ENCODE measurements at places on chromosomes 11 and 22.

GRCh38 chr22:38114484-38115398, 4.3 kb upstream of the BAIAP2L2 start:
- DNase-seq, result peak; percentile 72

GRCh38 chr11:62217191-62217748, 8.8 kb downstream of the SCGB2A1 start:
- no peak for DNase-seq

- DNase-seq, result no peak
Observed at GRCh38 chr11:21529187-21529586, 663.7 kb upstream of the ANO5 start.

GRCh38 chr11:82738091-82738490, 4.4 kb upstream of the FAM181B start:
- DNase-seq, result no peak

GRCh38 chr11:23897453-23898286, 599.2 kb upstream of the LUZP2 start:
- no peak for DNase-seq

DNA sequence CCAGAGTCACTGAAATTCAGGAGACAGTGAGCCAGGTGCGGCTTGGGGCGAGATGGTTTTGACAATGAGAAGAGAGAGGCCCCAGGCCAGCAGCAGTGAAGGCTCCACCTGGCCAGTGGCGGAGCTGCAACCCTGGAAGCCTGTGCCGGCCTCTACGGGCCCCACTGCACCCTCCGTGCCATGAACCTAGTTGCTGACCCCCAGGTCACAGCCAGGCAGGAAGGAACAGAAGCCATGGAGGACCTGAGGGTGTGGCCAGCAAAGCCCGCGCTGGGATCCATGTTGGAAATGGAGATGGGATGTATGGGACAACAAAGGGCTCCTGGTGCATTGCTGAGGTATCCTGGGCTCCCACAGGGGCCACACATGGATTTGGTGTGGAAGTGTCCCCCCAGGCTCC, 1528.5 kb downstream of the BRD1 start:
- DNase-seq, result no peak

DNA sequence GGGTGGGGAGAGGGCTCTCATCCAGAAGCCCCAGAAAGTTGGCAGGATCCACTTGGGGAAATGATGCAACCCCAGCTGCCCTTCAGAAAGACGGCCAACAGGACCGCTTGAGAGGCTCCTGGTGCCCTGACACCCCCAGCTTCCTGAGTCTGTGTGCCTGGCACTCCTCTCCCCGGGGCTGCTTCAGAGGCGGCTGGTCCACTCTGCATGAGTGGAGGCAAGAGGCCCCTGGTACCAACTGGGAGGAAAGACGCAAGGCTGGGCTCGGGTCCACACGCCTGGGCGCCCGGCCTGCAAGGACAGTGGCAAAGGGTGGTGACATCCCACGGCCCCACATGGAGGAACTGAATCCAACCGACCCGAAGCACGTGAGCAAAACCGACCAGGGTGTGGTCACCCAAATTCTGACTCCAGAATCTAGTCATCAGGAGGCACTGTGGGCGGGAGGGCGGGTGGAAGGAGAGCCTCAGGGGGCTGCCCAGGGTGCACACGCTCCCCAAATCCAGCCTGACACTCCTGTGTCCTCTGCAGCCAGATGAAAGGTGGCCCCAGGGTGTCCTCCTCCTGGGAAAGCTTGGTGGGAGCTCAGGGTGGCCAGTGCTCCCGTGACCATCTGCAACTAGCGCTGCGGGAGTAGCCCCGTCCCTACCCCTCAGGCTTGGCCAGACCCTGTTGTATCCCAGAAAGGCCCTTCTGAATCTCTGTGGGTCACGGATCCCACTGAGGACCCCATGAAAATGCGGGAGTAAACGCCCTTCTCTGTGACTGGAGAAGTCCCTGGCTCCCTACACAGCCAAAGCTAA, 3.7 kb downstream of the RNH1 start:
- DNase-seq, result no peak

DNA sequence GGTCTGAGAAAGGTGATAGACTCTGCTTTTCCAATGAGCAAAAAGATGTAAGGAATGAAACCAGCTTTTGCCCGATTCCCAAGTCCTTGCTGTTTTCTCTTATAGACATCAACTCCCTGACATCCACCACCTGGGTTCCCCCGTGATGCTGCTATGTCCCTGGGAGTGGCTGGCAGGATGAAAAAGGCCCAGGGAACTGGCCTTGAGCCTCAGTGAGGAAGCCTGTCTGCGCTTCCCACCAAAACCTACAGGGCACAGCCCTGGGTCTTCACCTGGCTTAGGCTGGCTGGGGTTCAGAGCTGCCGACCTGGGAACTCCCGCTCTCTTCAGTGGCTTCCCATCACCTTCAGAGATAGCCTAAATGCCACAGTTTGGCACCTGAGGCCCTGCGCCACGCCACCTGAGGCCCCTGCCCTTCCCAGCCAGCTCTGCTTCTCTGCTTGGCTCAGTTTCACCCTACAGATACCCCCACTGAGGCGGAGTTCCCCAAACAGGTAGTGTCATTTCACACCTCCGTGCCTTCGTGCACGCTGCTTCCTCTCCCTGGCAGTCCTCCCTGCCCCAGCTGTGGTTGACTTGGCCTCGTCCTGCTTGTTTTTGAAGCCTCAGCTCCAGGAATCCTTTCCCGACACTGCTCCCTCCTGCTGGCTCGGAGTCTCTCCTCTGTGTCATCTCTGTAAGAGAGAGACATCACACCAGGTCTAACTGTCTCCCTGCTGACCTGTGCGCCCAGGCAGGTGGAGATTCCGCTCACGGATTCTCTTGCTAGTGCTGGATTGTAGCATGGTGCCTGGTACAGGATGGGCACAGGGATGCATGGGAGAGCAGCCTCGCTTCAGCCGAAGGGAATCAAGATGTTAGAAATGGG, 10.7 kb downstream of the SLC37A2 start:
- no peak for DNase-seq

- no peak for DNase-seq
Observed at GRCh38 chr11:6400431-6401345, 10.4 kb downstream of the SMPD1 start.

DNA sequence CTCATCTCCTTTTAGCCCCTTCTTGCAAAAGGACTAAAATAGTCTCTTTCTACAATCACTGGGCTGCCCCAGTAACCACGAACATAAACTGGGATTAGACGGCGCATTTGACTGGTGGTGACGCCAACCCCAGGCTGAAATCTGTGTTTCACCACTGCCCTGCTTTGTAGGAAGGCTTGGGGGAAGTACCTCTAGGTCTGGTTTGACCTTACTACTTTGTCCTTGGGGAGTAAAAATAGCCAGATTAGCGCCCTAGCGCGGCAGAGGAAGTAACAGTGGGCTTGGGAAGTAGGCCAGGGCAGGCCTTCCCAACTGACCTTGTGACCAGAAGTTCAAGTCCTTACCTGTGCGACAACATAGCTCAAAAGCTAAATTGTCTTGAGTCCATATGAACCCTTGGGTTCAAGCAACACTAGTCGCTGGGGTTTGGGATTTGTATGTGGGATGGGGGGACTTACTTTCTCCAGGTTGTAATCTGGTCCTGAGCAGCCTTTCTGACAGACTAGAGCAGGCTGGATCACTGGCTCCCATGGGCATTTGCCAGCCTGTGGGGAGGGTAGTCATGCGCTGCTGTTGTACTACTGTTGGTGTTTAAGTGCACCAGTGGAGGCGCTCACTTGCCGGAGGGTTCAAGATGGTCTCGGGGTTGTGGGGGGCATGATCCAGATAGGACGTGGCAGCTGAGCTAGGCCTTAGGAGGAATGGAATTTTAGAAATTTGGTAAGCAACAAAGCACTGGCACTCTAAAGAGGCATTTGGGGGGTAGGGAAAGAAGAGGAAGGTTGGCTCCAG, 953 bp upstream of the PACS1 start:
- peak; percentile 29 for DNase-seq

DNA sequence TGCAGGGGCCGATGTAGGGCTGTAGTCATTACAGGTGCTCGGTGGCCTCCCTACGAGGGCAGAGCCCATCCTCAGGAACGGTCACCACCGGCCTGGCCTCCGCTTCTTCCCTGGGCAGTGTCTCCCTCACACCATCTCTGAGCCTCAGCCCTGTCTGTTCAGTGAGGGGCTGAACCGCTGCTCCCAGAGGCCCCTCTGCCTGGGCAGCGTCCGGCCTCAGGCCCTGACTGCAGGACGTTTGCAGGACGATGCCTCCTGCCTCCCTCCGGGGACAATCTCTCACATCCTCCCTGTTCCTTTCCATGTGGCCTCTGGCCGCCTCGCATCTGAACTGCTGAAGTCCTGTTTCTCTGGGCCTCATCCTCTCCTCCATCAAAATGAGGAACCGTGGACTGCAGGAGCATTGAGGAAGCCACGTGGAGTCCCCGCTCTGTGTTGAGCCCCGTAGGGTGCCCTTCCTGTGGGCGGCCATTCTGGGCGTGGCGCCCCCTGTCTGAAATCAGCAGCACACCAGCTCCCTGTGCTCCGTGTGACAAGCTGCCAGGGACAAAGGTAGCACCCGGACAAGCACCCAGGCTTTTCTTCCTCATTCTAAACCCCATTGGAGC, 933.5 kb downstream of the BRD1 start:
- DNase-seq, result no peak

DNA sequence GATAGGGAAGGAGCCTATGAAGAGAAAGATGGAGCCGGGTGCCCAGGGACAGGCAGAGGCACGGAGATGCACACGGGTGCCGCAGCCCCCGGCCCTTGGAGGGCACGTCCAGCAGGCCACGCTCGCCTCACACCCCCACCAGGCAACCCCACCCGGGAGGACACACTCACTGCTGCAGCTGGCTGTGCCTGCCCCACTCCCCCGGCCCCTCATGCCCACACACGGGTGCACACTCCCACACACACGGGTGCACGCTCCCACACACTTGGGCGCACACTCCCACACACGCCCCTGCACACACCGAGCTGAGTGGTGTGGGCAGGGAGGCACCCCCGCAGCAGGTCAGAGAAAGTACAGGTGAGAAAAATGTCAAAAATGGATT, 1.1 kb downstream of the MOB2 start:
- no peak for DNase-seq

- no peak for DNase-seq
Observed at GRCh38 chr11:96246718-96247552, 96.1 kb downstream of the MAML2 start.

GRCh38 chr11:131495423-131495822, 125.0 kb downstream of the NTM start:
- DNase-seq, result no peak

GRCh38 chr11:120198787-120199469, 11.9 kb upstream of the OAF start:
- DNase-seq, result no peak

DNA sequence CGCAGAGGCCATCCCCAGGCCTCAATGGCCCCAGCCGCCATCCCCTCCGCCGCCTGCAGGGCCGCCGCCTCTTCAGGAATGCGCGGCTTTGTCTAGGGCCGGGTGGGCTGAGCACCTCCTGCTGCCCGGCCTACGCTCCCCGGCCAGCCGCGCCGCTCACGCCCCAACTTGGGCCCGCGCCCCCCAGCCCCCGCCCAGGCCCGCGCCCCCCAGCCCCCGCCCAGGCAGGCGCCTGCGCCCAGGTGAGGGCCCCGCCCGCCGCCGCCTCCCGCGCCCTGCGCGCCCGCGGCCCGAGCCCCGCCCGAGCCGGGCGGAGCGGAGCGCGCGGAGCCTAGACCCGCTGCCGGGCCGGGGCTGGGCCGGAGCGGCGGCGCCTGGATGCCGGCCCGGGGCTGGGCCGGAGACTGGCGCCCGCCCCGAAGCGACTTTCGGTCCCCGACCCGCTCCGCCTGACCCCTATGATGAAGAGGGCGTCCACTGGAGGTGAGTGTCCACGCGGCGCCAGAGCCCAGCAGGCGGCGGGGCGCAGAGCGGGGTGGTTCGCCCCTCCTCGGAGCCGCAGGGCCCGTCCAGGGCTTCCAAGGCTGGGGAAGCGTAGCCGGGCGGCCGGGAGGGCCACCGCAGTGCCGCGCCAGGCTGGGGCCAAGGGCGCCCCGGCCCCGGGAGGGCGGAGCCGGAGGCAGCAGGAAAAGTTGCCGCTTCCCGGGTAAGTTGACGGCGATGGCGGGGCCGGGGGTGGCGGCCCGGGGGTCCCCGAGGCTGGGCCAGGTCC, 34.3 kb upstream of the PRODH start:
- DNase-seq, result no peak

DNA sequence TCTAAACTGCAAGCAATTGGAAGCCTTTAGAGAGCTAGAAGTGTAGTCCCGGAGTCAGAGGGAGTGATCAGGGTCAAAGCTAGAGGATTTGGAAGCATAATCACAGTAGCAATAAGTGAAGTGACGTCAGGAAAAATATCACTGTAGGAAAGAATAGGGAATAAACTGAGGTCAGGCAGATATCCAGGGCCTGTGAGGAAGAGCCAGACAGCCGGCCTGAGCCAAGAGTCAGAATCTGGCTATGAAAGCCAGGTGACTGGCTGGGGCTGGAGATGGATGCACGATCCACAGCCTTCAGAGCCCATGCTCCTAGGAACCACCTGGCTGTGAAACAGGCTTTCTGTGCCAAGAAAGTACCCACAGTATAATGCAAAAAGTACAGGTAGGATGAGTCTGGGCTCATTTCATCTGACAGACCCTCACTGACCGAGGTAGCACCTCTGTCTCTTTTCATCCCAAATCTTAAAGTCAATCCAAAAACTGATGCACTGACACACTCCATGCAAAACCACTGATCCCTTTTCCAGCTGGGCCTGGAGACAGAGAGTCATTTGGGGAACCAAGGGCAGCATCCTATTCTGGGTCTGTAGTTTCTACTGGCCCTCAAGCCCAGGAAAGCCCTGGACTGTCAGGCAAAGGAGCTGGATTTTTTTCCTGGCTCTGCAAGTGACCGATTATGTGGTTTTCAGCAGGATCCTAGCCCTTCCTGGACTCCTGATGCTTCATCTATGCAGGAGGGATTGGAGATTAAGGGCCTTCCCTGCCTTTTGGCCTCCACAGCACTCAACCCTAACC, 21.3 kb downstream of the TRIM66 start:
- no peak for DNase-seq

GRCh38 chr11:126190792-126191191, 20.7 kb downstream of the RPUSD4 start:
- DNase-seq, result no peak

GRCh38 chr11:107268977-107269376, 188.6 kb downstream of the CWF19L2 start:
- no peak for DNase-seq

GRCh38 chr11:131231317-131231940, 139.0 kb upstream of the NTM start:
- DNase-seq, result no peak

DNA sequence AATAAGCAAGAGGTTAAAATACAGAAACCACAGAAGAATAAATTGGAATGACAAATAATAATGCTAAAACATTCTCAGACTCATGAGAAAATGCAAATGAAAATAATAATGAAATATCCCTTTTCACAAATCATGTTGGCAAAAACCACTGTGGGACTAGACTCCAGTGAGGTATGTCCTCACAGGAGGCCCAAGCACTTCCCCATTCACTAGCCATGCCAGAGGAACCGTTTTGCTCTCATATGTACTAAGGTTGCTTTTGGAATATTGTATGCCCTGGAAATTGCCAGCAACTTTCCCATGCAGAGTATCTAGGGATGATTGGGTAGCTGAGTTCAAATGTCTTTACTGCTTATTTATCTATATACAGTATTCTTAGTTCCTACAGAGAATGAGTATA, 106.2 kb upstream of the CHORDC1 start:
- no peak for DNase-seq

- no peak for DNase-seq
Observed at GRCh38 chr22:42544686-42545085, 9.1 kb upstream of the SERHL2 start.

GRCh38 chr11:105793092-105793491, 183.2 kb downstream of the GRIA4 start:
- DNase-seq, result no peak

All from CD4-positive, alpha-beta T cell treated with Interleukin-6 at 100 ng/mL for 8 hours (primary cell).